ENCODE measurements at places on chromosomes 6 and 20.

DNA sequence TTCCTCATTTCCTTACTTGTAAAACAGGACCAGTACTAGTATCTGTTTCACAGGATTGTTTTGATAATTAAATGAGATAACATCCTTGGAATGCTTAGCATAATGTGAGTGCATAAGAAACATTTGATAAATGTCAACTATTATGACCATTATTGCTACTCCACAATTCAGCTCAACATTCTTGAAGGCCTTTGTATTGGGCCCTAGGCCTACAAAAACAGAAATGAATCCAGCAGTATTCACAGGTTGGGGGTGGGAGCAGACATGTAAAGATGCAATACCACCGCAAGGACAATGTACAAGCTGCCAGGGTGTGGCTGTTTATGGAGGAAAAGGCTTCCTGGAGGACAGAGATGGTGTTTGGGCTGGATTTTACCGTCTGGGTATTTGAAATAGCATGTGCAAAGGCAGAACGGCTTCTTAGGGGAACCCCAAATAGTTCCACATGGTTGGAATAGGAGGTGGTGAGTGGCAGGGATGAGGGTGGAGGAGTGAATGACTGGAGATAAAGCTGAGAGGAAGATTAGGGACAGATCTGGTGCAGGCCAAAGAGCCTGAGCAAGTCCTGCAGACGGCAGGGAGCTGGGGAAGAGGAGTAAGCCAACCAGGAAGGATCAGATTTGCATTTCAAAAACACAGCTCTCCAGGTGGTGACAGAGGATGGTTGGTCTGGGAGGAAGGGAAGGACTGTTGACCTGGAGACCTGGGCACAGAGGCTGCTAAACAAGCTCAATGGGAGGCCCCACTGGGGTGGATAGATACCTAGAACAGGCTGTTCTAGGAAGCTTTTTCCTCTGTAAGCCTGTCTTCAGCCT lies 57.0 kb upstream of the EPB41L1 start:
- peak; percentile 52 for DNase-seq

- peak; percentile 98 for DNase-seq
These were observed 141.6 kb upstream of the EYA4 start for GRCh38 chr6:133099573-133099972.

DNA sequence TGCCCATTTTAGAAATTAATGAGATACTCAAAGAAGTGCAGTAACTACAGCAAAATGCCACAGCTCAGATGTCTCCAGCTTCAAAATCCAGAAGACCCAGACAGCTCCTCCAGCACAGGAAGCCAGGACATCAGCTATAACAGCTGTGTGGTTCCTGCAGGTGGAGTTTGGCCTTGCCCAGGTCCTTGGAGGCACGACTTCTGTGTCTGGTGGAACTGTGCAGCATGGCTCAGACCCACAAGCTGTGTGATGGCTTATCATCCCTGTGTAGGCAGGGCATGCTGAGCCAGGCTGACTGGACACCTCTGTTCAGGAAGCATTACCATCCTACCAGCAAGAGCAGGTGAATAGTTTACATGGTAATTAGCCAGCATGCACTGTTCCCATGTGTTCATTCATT lies 26.5 kb upstream of the CD93 start:
- DNase-seq, result no peak

DNA sequence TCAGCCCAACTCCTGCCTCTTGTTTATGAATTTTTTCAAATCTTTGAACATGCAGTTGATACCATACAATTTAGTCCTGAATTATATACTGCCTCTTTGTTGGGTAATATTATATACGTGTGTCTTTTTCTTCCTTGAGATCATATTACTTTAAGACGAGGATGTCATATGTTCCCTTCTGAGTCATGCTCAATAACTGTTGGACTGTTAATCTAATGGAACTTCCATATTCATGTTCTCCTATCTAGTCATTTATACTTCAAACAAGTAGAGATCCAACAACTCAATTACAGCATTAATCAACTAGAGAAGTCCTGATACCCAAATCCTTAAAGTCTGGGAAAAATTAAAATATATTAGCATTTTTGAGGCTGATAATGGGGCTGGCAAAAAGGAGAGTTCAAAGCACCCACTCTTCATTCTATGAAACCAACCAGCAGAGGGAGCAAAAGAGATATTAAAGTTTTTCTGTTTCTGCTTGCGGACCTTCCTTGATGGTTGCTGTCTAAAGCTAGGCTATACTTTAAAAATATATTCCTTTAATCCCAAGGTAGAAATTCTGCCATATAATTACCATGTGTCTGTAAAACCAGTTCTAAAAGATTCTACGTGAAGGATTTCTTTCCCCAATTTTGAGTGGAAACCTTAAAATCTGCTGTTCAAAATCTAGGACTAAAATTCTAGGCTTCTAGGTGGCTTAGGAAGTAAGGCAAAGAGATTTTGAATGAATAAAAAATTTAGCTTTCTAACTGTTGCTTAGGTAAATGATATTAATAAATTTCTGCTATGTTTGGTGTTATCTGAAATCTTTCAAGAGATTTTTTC lies 498.9 kb downstream of the BCKDHB start:
- peak; percentile 68 for DNase-seq

GRCh38 chr6:48916607-48917006 lies 546.4 kb downstream of the MMUT start:
- no peak for DNase-seq

DNA sequence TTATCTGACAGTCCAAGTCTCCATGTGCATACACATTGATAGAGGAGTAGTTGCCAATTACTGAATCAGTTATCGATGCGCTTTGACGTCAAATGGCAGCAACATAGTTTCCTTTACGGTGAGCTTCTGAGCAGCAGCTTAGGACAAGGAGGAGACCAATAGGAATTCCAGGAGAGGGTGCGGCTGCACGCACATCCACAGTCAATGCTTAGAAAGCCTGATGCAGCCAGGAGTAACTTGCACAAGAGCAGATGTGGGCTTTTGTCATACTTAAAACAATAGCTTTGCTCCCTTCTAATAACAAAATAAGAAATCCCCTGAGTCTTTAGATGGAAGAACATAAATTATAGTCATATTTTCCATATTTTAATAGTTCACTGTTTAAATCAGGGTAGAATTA lies 442.1 kb downstream of the BCKDHB start:
- DNase-seq, result peak; percentile 51

DNA sequence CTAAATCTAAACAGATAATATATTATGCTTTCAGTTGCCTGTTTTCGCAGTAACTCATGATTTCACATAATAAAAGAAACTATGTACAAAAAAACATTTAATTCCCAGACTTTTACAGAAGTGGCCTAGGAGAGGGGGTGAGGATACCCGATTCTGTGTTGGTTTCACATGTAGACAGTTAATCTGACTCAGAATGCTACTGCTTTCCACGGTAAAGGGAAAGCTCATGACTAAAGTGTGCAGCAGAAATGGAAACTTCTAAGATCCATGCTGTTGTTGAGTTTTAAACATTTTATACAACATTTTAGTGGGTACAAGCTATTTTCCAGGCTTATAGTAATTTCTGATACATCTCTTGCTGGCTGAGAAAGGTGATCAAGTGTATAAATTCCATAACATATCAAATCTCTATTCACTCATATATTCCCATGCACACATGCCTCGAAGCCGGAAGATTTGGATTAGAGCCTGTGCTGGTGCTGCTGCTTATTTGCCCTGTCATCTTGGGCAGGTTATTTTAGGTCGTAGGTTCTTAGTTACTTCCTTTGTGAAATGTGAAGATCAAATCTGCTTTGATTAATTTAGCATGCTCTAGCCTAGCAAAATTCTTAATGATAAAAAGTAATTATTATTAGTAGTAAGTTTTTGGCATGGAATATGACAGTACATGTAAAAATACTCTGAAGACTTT lies 896.7 kb upstream of the MAP3K7 start:
- no peak for DNase-seq

DNA sequence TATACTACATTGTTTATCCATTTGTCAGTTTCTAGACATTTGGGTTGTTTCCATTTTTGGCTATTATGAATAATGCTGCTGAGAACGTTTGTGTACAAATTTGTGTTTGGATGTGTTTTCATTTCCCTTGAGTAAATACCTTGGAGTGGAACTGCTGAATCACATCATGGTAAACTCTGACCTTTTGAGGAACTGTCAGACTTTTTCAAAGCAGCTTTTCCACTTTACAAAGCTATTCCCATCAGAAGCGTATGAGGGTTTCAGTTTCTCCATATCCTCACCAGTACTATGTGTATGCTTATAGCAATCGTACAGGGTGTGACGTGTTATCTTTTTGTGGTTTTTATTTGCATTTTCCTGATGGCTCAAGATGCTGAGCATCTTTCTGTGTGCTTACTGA lies 103.7 kb downstream of the MYO6 start:
- DNase-seq, result peak; percentile 29

DNA sequence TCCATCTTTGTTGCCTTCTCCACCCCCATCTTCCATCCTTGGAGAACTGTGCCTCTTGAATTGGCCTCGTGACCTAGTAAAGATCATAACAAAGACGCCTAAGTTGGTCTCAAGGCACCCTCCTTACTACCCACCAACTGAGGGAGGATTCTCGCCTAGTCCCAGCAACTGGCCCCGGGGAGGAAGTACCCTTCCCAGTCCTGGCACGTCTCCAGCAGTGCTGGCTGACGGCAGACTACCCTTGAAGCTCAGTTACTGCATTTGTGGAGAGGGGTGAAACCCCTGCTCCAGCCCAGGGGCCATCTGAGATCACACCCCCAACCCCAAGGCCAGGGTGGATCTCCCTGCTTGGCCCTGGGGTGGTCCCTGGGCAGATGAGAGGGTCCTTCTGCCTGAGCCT lies 2.1 kb upstream of the OSBPL2 start:
- no peak for DNase-seq

GRCh38 chr6:11975353-11975977 lies 36.6 kb upstream of the HIVEP1 start:
- DNase-seq, result no peak

GRCh38 chr6:69232496-69232895 lies 564.3 kb downstream of the LMBRD1 start:
- DNase-seq, result no peak

DNA sequence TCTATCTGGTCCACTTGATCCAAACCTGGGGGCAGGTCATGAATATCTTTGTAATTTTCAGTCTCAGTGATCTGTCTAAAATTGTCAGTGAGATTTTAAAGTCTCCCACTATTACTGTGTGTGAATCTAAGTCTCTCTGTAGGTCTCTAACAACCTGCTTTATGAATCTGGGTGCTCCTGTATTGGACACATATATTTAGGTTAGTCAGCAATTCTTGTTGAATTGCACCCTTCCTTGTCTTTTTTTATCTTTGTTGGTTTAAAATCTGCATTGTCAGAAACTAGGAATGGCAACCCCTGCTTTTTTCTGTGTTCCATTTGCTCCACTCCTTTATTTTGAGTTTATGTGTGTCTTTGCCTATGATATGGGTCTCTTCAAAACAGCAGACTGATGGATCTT lies 140.7 kb downstream of the ASCC3 start:
- DNase-seq, result no peak

- DNase-seq, result no peak
These were observed 370.9 kb downstream of the COL12A1 start for GRCh38 chr6:74834967-74835366.

GRCh38 chr6:85592033-85592432 lies 1.6 kb downstream of the SNX14 start:
- no peak for DNase-seq

GRCh38 chr6:133501675-133502270 lies 260.6 kb downstream of the EYA4 start:
- DNase-seq, result no peak

GRCh38 chr6:160106701-160107100 lies 14.9 kb upstream of the SLC22A1 start:
- DNase-seq, result no peak

DNA sequence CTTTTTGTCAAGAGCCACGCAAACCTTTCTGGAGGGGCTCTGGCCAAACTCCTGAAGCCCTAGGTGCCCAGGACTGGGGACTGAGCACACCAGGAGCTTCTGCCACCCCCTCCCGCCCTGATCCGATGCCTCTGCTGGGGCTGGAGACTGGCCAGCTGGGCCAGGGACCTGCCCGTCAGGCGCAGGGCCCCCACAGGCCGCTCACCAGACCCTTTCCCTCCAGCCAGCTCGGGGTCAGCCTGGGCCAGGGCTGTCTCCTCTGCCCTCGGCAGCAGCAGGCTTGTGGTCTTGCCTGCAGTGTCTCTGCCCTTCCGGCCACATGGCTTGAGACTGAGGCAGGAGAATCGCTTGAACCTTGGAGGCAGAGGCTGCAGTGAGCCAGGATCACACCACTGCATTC lies 14.6 kb downstream of the RTEL1 start:
- DNase-seq, result no peak

GRCh38 chr6:155301867-155302266 lies 12.4 kb downstream of the TFB1M start:
- peak; percentile 55 for DNase-seq

DNA sequence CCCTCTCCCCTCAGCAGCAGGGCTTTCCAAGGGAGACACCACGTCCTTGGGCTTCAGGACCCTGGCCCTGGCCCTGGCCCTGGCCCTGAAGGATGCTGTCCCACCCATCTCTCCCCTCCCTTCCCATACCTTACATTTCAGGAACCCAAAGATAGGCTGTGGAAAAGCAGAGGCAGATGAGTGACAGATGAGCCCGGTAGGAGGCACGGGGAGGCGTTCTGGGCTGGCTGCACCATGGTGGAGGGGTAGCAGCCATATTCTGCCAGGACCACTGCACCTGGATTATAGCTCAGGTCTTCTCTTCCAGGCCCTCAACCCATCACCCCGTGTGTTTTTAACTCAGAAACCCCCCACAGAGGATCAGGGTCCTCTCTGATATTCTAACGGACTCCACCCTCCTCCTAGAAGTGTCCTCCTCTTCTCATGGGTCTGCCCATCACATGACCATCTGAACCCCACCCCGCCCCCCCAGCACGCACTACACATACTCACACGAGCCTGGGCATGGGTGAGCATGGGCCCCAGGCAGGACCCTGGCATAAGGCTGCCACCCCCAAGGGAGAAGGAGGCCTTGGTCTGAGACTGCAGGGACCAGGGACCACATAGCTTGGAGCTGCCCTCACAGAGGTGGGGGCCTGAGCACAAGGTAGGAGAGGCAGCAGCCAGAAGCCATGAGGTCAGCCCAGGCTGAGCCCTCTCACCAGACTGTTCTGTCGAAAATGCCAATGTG lies 220.8 kb upstream of the CDH4 start:
- no peak for DNase-seq

GRCh38 chr6:77543601-77544000 lies 80.3 kb upstream of the HTR1B start:
- DNase-seq, result no peak

DNA sequence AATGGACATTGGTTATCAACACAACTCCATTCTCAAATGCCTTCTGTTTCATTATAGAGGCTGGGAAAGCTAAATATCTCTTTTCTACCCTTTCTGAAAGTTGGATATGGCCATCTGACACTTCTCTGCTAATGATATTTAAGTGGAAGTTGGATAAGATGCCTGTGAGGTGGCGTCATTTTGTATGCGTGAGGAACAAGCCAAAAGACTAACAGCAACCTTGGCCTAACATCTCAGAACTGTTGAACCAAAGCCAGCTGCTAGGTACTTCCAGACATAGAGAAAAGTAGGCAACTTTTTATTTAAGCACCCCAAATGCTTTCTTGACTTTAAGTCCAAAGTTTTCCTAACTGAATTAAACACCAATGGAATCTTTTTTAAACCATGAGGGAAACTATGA lies 708.4 kb downstream of the CD109 start:
- peak; percentile 42 for DNase-seq

- no peak for DNase-seq
These were observed 3.0 kb downstream of the DEFB115 start for GRCh38 chr20:31260326-31260932.

GRCh38 chr6:55874316-55874715 lies 1.1 kb downstream of the BMP5 start:
- no peak for DNase-seq
